ENCODE measurements at places on chromosomes 1 and 21.

DNA sequence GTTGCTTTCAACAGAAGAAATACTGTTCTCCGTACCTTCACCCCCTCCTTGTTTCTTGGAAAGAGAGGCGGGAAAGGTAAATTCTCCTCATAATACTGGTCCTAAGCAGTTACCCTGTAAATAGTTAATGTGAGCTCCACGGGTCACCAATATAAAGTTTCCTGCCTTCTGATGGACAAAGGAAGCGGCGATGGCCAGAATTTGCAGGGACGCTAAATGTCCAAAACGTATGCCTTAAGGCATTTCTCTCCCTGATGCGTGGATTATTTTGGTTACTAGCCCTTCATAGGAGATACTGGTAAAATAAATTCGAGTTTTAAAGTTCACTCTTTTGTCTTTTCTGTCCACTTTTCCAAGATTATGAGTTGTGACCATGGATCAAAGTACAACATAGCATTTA, 898 bp upstream of the PTGS2 start:
- no peak for DNase-seq

GRCh38 chr1:175313672-175314225, 121.2 kb upstream of the KIAA0040 start:
- no peak for DNase-seq

DNA sequence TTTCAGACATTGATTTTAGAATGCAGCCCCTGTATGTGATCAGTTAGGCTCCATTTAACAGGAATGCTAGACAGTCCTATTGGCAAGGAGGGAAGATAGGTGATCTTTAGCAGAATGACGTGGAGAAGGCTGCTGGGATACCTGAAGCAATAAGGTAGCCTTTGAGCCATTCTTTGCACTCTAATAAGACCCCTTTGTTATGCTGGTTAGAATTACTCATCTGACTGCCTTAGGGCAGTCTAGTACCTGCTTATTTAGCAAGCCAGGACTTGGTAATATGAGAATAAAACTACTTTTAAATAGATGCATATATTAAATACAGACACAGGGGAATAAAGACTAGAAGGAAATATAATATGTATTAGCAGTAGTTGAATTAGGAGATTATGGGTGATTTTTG, 29.1 kb downstream of the NGF start:
- no peak for DNase-seq

DNA sequence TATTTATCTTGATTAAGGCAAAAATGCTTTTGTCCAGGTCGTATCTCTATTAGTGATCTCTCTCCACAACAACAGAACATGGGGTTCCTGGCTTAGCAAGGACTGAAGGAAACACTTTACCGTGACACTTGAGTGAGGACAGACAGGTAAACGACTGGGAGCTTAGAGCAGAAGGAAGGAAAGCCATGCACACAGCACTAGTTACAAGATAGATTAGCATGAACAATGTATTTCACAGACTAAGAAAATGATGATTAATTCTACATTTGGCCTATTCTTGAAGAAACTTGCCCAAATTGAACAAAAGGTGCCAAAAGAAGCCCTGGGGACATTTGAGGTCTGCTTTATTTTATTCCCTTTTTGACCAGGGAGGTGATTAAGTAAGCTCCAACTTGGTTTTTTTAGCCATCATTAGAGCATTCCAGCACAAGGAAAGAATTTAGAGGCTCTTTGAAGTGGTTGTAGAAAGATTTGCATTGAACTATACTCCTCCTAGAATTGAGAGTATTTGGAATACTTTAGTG, 248.5 kb downstream of the USP25 start:
- no peak for DNase-seq

GRCh38 chr1:206142011-206142410, 24.8 kb upstream of the AVPR1B start:
- DNase-seq, result no peak
